ENCODE measurements at places on chromosomes 5 and 9. TPM values are rescaled to one million over a fixed set of nuclear protein-coding genes. Genes with fewer than 3 reads are reported as not detected.

The PCDHB7 gene
- not detected for total RNA-seq

The NUTM2F gene
- total RNA-seq = not detected

The HSPB3 gene
- not detected for total RNA-seq

The ASPN gene
- not detected for total RNA-seq

The PDLIM4 gene
- total RNA-seq = not detected

The GNPDA1 gene
- 56.6 TPM for total RNA-seq

The LCN12 gene
- 2.1 TPM for total RNA-seq

The SEMA5A gene
- total RNA-seq = 0.52 TPM

The ANKRD18B gene
- total RNA-seq = 0.31 TPM

The DNAI1 gene
- total RNA-seq = 0.69 TPM

The ADAMTS16 gene
- not detected for total RNA-seq

The BARHL1 gene
- total RNA-seq = not detected

The SEMA6A gene
- total RNA-seq = not detected

The PELO gene
- total RNA-seq = 16.2 TPM

- no peaks in the 10 kb centered on the region for H3K27me3 ChIP-seq
- H3K36me3 ChIP-seq = no peaks in the 10 kb centered on the region
- DNase-seq = no peak
- H3K4me3 ChIP-seq = no peak overlapping the region
Observed at GRCh38 chr9:123109540-123110279, 76.2 kb downstream of the GPR21 start.

- no peak overlapping the region for H3K27ac ChIP-seq
- H3K4me3 ChIP-seq = no peak overlapping the region
- no peak for DNase-seq
- H3K27me3 ChIP-seq = peaks cover 27% of the 10 kb centered on the region
Observed at GRCh38 chr9:88307136-88307535, 81.1 kb upstream of the SPIN1 start.

GRCh38 chr5:78243639-78244038, 50.9 kb downstream of the AP3B1 start:
- H3K36me3 ChIP-seq = peaks cover 14% of the 10 kb centered on the region
- H3K4me1 ChIP-seq = no peaks in the 10 kb centered on the region
- H3K4me3 ChIP-seq = no peak overlapping the region
- no peak overlapping the region for H3K27ac ChIP-seq
- no peak for DNase-seq
- H3K27me3 ChIP-seq = no peaks in the 10 kb centered on the region

DNA sequence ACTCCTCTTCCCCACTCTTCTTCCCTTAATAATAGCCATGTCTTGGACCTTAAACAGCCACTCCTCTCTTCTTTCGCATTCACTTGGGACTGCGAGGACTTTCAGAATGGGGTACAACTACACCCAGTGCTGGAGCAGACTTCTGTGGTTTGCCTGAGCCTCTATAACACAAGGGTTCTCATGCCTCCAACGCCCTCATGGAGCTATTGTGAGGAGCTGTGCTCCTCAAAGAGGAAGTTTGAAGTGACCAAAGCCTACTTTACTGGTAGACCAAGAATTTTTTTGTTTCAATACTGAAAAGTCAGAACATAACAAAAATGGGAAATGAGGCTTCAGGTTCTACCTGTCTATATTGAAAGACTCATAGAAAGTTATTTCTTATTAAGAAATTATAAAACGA, 316.4 kb downstream of the PIK3R1 start:
- no peaks in the 10 kb centered on the region for H3K4me1 ChIP-seq
- H3K27ac ChIP-seq = no peak overlapping the region
- peaks cover 17% of the 10 kb centered on the region for H3K27me3 ChIP-seq
- no peaks in the 10 kb centered on the region for H3K36me3 ChIP-seq
- H3K4me3 ChIP-seq = no peak overlapping the region

- peaks cover 28% of the 10 kb centered on the region for H3K27me3 ChIP-seq
- DNase-seq = no peak
- peaks cover 11% of the 10 kb centered on the region for H3K4me1 ChIP-seq
- H3K27ac ChIP-seq = no peak overlapping the region
Observed at GRCh38 chr9:8860925-8861324, 1061.3 kb upstream of the DMAC1 start.

GRCh38 chr9:134328841-134329575, 2.8 kb downstream of the RXRA start:
- peaks cover 8% of the 10 kb centered on the region for H3K4me1 ChIP-seq
- no peak for DNase-seq
- H3K27ac ChIP-seq = no peak overlapping the region
- no peak overlapping the region for H3K4me3 ChIP-seq

GRCh38 chr9:15307523-15307841, 466 bp upstream of the TTC39B start:
- peaks cover 5% of the 10 kb centered on the region for H3K36me3 ChIP-seq
- peak overlapping the region; percentile 96 for H3K27ac ChIP-seq
- DNase-seq = no peak
- peaks cover 48% of the 10 kb centered on the region for H3K4me1 ChIP-seq
- peak overlapping the region; percentile 99 for H3K4me3 ChIP-seq

GRCh38 chr5:79605560-79605959, 6.7 kb upstream of the TENT2 start:
- H3K27ac ChIP-seq = no peak overlapping the region
- DNase-seq = no peak
- no peaks in the 10 kb centered on the region for H3K4me1 ChIP-seq

GRCh38 chr9:37002413-37003217, 31.5 kb downstream of the PAX5 start:
- H3K4me1 ChIP-seq = peaks cover 2% of the 10 kb centered on the region
- H3K36me3 ChIP-seq = no peaks in the 10 kb centered on the region
- no peak overlapping the region for H3K4me3 ChIP-seq
- no peak overlapping the region for H3K27ac ChIP-seq

DNA sequence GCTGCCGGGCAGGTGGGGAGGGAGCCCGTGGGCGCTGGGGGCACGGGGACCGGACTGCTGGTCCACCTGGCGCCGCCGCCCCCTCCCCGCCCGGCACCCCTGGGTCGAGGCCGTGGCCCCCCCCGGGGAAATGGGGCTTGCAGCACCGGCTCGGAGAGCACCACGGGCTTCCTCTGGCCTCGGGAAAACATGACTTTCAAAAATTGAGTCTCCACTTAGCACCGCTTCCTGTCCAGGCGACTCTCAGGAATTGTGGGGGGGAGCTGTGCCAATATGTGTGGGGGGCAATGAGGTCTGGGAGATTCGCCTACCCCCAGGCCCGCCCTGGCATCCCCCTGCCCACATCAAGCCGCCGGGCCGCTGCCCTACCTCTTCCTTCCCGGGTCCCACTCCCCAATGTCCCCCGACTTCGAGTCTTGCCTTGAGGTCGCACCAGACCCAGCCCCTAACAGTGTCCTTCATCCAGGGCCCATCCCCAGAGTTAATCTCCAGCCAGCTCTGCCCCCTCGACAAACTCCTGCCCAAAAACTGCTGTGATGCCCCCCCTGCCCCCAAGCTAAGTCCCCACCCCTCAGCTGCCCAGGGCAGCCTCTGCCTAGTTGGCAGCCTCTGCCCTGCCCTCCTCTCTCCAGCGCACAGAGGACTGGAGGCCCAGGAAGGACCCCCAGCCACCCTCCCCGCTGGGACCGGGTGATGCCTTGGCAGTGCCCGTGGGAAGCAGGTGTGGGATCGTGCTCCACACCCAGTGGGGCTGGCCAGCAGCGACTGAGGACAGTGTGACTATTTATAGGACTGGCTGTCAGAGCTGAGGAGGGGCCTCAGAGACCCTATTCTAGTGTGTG, 3.9 kb downstream of the EGFL7 start:
- H3K36me3 ChIP-seq = no peaks in the 10 kb centered on the region
- DNase-seq = no peak
- peaks cover 18% of the 10 kb centered on the region for H3K27me3 ChIP-seq
- H3K4me1 ChIP-seq = peaks cover 2% of the 10 kb centered on the region

- no peak overlapping the region for H3K4me3 ChIP-seq
- H3K27ac ChIP-seq = no peak overlapping the region
- H3K36me3 ChIP-seq = peaks cover 1% of the 10 kb centered on the region
- peaks cover 28% of the 10 kb centered on the region for H3K4me1 ChIP-seq
- H3K27me3 ChIP-seq = no peaks in the 10 kb centered on the region
Observed at GRCh38 chr5:143442385-143442784, 38.9 kb upstream of the NR3C1 start.

- H3K27me3 ChIP-seq = no peaks in the 10 kb centered on the region
- peaks cover 37% of the 10 kb centered on the region for H3K4me1 ChIP-seq
- H3K4me3 ChIP-seq = no peak overlapping the region
Observed at GRCh38 chr9:21683484-21684175, 118.8 kb upstream of the MTAP start.

DNA sequence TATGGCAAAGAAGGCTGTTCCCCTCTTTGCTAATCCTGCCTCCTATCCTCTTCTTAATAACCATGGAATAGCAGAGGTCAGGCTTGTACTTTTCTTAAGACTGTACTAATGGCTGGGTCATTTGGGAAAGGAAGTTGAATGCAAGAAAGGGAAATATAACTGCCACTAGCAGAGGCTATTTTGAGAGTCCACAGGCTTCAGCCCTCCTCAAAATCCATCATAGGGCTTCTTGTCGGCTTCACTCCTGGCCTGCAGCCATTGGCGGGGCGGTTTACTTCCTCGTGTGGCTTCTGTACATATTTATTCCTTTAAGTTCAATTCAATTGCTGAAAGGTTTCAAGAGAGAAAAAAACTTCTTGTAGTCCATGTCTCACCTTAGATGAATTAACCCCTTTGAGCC, 2.8 kb upstream of the PARP8 start:
- H3K4me1 ChIP-seq = peaks cover 14% of the 10 kb centered on the region
- no peak overlapping the region for H3K27ac ChIP-seq
- H3K27me3 ChIP-seq = no peaks in the 10 kb centered on the region
- no peak overlapping the region for H3K4me3 ChIP-seq
- DNase-seq = no peak
- peaks cover 5% of the 10 kb centered on the region for H3K36me3 ChIP-seq

- peaks cover 10% of the 10 kb centered on the region for H3K36me3 ChIP-seq
- peaks cover 78% of the 10 kb centered on the region for H3K4me1 ChIP-seq
- peak; percentile 87 for DNase-seq
- peak overlapping the region; percentile 62 for H3K4me3 ChIP-seq
Observed at GRCh38 chr9:120891245-120891883, 14.4 kb upstream of the PHF19 start.

DNA sequence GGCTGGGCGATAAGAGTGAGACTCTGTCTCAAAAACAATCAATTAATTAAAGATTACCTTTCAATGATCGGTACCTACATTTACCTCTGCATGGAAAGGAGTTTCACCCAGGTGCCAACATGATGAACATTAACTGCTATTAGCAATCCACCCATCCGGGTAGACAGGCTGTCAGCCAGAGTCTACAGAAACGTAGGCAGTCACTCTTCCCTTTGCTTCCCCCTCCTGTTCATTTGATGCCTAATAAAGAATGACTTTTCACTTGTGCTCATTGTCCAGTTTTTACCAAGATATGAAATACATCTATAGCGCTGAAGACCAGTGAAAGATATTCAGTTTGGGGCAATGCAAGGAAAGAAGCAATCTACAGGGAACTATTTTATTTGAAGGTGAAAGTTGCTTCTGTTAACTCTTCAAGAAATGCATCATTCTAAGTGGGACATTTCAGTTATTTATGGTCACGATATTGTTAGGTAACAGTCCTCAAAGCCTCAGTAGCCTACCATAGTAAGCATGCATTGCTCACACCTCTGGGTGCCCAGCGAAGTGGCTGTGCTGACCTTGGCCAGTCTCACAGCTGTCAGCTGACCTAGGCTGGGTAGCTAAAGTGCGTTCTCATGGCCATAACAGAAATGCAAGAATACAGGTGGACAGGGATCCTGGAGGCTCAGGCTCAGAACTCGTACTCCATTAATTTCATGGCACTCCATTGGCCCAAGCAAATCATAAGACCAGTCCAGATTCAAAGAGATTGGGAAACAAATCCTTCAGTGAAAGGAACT, 87.2 kb upstream of the DMRT1 start:
- peaks cover 7% of the 10 kb centered on the region for H3K27me3 ChIP-seq
- H3K4me3 ChIP-seq = no peak overlapping the region
- H3K36me3 ChIP-seq = no peaks in the 10 kb centered on the region
- no peak for DNase-seq
- peaks cover 34% of the 10 kb centered on the region for H3K4me1 ChIP-seq

DNA sequence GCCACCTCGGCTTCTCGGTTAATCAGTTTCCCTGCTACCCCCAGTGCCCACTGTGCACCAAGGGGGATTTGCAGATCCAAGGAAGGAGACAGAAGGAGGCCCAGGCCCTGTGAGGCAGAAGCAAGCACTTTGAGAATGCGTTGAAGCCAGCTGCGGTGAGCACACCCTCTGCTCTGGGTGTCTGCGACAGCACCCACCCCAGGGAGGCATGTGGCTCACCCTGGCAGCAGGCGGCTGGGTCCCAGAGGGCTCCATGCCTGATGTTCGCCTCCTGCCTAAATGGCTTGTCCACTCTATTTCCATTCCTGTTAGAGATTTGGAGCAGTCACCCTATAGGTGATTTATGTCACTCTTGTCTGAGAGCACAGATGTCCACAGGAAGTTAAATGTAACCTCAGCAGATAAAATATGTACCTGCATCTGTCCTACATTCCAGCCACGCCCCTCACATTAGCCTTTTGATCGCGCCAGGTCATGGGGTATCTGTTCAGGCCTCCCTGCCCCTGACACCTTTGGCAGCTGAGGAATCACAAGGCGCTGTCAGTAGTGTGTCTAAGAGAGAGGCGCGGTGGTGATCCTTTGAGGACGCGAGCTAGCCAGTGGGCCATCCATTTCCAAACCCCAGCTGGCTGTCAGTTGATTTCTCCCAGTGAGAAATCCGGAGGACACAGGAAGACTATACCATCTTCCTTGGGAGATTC, 28.1 kb downstream of the PTGES2 start:
- H3K4me3 ChIP-seq = no peak overlapping the region
- peaks cover 71% of the 10 kb centered on the region for H3K4me1 ChIP-seq
- no peak for DNase-seq
- H3K27me3 ChIP-seq = no peaks in the 10 kb centered on the region
- peak overlapping the region; percentile 58 for H3K27ac ChIP-seq
- peaks cover 28% of the 10 kb centered on the region for H3K36me3 ChIP-seq

GRCh38 chr5:55151923-55152842, 7.8 kb upstream of the GPX8 start:
- no peak overlapping the region for H3K4me3 ChIP-seq
- H3K27ac ChIP-seq = no peak overlapping the region
- H3K4me1 ChIP-seq = no peaks in the 10 kb centered on the region
- H3K36me3 ChIP-seq = no peaks in the 10 kb centered on the region
- H3K27me3 ChIP-seq = peaks cover 8% of the 10 kb centered on the region

GRCh38 chr5:137128012-137128411, 371.1 kb downstream of the SPOCK1 start:
- no peak overlapping the region for H3K4me3 ChIP-seq
- DNase-seq = no peak
- H3K4me1 ChIP-seq = no peaks in the 10 kb centered on the region
- H3K27ac ChIP-seq = no peak overlapping the region

GRCh38 chr5:102700916-102701315, 54.2 kb upstream of the PAM start:
- DNase-seq = no peak
- no peak overlapping the region for H3K27ac ChIP-seq
- H3K4me1 ChIP-seq = no peaks in the 10 kb centered on the region
- no peaks in the 10 kb centered on the region for H3K36me3 ChIP-seq

GRCh38 chr9:17229945-17230560, 95.2 kb downstream of the CNTLN start:
- no peak overlapping the region for H3K27ac ChIP-seq
- H3K4me1 ChIP-seq = no peaks in the 10 kb centered on the region
- no peak overlapping the region for H3K4me3 ChIP-seq

GRCh38 chr9:17656889-17657288, 78.0 kb downstream of the SH3GL2 start:
- no peak for DNase-seq
- no peaks in the 10 kb centered on the region for H3K27me3 ChIP-seq
- no peak overlapping the region for H3K4me3 ChIP-seq
- H3K4me1 ChIP-seq = no peaks in the 10 kb centered on the region
- no peaks in the 10 kb centered on the region for H3K36me3 ChIP-seq
- no peak overlapping the region for H3K27ac ChIP-seq

- no peak for DNase-seq
- no peak overlapping the region for H3K27ac ChIP-seq
- no peak overlapping the region for H3K4me3 ChIP-seq
- no peaks in the 10 kb centered on the region for H3K4me1 ChIP-seq
- peaks cover 9% of the 10 kb centered on the region for H3K27me3 ChIP-seq
- peaks cover 2% of the 10 kb centered on the region for H3K36me3 ChIP-seq
Observed at GRCh38 chr9:93869863-93870262, 85.3 kb downstream of the BARX1 start.
